Pancreas (tissue), 10 donors: ENCODE measurements at places on chromosomes 6 and 20. TPM values are rescaled to one million over a fixed set of nuclear protein-coding genes. Genes with fewer than 3 reads are reported as not detected.

DNA sequence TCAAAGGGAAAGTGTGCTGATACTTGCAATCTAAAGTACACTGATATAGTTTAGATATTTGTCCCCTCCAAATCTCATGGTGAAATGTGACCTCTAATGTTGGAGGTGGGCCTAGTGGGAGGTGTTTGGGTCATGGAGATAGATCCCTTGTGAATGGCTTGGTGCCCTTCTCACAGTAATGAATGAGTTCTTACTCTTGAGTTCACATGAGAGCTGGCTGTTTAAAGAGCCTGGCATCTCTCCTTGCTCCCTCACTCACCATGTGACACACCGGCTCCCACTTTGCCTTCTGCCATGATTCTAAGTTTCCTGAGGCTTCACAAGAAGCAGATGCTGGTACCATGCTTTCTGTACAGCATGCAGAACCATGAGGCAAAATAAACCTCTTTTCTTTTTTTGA, 78.1 kb downstream of the REPS1 start:
- DNase-seq: no peak

GRCh38 chr20:23605867-23606651, at the start of gene CST9:
TSS of gene CST9 (minus strand) at chr20:23605917. CDS start at chr20:23605864, 53 bp downstream.
- peak; percentile 57 for DNase-seq

GRCh38 chr6:51818520-51819022, 268.8 kb downstream of the PKHD1 start:
- DNase-seq: no peak

DNA sequence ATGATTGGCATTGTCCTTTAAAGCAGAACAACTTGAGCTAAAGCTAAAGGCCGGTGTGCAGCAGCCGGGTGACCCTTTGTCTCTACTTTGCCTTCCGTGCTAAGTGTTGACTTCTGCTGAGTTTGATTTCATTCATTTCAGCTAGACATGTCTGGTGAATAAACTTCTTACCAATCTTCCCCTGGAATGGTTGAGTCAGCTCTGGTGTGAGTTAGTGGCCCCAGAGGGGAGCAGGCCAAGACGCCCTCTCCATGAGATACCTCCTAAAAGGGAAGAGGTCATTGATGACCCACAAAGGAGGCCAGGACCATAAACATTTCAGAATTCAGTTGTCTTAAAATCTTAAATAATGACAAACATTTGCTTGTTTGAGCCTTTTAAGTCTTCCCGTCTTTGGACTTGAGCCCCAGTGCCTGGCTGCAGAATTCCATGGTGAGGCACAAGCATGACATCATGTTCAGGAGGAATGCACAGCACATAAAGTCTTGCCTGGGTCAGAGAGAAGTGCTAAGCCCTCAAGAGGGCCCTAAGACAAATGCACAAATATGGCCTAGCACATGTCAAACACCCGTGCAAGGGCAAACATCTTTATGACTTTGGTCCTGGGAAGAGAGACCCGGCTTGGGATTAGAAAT, 96.3 kb upstream of the NEDD9 start:
- DNase-seq: no peak

TRIM15 gene
- polyA plus RNA-seq: 0.16 TPM
